ENCODE measurements at places on chromosomes 5 and 9.

DNA sequence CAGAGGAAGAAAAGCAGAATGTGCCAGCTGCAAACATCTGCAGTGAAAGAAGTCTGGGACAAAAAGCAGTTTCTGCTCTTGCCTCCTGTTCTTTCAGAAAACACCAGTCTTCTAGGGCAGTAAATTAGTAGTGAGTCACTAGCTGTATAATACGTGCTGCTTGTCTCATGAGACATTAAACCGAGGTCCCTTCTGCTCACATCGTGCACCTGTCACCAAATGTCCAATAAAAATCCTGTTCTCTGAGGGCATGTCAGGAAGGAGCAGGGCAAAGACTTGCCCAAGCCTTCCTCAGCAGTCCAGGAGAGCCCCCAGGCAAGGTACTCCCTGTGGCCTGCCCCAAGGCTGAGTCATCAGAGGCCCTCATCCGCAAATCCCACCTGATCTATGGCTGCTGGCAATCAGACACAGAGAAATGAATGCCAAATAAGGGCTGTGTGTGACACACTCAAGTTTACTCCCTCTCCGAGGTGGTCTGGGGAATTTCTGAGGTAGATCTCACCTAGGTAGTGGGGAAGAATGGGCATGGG lies 255.3 kb upstream of the SMARCA2 start:
- DNase-seq, result no peak

GRCh38 chr5:139178935-139179334 lies 19.2 kb downstream of the SIL1 start:
- DNase-seq, result no peak

DNA sequence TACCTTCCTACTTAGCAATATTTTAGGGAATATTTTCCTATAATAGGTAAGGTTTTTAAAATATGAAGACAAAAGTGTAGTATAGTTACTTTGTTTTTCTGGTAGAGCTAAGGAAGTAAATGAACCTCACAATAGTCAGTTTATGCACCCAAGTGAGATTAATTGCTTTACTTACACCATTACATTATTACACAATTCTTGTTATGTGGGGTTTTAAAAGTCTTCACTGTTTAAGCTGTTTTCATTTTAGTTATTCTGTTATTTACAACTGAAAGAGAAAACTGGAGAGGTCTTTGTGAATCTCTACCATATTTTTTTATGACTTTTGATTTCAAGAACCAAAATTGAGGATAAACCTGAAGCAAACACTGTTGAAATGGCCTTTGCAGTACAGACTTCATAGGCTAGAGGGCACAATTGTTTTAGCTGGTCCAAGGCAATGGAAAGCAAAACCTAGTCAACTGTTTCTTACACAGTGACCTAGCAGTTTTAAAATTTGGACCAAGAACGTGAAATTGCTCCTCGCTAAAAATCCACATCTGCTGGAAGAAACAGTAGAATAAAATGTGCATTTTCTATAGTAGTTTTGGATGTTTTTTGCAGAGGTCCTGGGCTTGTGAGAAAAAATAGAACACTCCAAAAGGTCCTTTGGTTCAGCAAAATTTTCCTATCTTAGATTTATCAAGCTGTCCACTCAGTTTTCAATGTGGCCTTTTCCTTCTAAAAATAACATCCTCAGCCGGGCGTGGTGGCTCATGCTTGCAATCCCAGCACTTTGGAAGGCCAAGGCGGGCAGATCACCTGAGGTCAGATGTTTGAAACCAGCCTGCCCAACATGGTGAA lies 66.4 kb upstream of the FER start:
- no peak for DNase-seq

DNA sequence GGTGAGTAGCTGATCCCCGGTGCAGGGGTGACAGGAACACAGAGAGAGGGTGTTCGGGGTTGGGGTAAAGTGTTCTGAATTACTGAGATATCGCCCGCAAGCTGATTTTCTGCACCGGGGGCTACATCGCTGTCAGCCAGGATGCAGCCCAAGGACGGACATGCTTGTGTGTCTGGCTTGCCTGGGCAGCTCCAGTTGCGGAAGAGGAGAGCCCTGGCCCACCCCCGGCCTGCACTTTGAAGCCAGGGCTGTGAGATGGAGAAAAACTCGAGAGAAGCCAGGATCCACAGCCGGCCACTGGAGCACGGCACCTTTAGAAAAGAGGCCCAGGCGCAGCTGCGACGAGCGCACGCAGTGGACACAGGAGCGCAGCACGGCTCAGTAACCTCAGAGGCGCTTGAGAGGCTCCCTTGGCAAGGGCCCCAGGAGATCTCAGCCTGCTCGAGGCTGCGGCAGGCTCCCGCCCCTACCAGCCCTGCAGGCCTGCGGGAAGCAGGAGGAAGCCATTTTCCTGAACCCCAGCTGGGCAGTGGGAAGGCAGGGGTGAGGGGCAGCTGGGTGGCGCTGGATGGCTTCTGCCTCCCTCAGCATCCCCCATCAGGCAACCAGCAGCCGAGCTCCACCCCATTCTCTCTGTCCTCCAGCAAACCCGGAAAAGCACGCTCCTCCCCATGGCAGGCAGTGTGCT lies 59.2 kb downstream of the C9orf50 start:
- no peak for DNase-seq

DNA sequence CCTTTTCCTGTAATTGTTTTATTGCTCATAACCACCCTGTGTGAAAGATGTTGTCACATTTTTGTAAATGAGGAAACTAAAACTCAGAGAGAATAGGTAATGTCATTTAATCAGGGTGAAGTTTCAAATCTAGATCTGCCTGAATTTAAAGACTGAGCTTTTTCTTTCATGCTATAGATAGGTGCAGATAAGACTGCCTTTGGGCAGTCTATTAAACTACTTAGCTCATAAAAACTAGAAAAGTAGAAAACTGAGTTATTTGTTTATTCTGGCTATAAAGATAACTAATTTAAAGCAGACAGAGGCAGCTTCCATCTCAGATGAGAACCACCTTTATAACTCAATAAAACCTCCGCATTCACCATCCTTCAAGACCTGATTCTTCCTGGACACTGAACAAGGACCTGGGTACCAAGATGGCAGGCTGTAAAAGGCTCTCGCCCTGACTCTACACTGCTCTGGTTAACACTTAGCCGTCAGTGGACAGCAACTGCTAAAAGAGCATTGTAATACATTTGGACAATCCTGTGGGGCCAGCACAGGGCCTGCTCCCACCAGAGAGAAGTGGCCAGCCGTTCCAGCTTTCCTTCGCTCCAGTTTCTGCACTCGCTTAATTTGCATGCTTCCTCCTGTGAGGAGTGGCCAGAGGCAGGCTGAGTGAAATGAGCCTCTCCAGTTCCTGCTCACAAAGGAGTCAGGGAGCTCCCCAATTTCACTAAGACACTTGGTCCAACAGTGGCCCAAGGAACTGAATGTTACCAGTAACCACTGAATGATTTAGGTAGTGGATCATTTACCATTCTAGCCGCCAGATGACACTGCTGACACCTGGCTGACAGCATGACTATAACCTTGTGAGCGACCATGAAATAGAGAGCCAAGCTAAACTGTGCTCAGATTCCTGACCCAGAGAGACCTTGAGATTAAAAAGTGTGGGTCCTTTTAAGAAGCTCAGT lies 566.4 kb downstream of the EFNA5 start:
- DNase-seq, result no peak

- DNase-seq, result no peak
Observed at GRCh38 chr9:14096258-14096922, 217.6 kb downstream of the NFIB start.

GRCh38 chr9:17793713-17794622 lies 215.1 kb downstream of the SH3GL2 start:
- no peak for DNase-seq

DNA sequence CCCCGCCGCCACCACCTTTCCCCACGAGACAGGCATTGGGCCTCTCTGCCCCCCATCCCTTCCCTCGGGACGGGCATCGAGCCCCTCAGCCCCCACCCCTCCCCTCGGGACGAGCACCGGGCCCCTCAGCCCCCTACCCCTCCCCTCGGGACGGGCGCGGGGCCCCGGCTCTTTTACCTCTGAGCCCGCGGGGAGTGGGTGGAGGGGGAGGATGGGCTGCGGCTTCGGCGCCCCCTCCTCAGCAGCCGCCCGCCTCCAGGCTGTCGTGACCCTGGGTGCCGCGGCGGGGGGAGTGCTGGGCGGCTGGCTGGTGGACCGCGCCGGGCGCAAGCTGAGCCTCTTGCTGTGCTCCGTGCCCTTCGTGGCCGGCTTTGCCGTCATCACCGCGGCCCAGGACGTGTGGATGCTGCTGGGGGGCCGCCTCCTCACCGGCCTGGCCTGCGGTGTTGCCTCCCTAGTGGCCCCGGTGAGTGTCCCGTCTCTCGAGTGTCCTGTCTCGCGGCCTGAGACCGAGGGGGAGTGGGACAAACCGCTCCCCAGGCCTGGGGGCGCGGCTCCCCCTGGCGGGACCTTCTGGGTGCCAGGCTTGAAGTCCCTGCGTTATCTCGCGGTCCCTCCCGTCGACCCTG lies 791 bp downstream of the SLC2A8 start:
- peak; percentile 18 for DNase-seq

- peak; percentile 21 for DNase-seq
Observed at GRCh38 chr9:35726931-35727330, 5.1 kb downstream of the TLN1 start.

DNA sequence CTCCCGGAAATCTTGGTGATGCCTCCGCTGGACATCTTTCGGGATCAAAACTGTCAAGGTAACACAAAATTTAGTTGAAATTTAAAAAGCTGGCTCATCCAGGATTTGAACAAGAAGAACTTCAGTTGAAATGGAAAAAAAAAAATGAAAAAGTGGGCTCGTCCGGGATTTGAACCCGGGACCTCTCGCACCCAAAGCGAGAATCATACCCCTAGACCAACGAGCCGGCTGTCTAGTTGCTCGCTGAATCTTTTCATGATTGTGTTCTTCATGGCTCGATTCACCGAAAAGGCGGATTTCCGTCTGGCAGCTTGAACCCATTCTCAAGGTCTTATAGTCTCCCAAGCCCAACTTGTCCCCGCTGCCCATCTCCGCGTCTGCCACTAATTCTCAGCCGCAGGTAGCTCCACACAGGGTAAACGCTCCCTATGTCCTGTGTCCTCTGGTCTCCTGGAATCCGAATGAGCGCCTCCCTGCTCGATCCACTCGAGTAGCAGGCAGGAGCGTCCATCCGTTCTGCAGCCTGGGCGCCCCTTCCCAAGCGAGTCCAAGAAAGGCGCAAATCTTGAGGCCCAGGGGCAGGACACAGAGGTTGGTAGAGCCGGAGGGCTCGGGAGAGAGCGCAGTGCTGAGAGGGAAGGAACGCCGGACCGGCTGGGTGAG lies 16.2 kb downstream of the TRIM7 start:
- DNase-seq, result peak; percentile 77

- DNase-seq, result no peak
Observed at GRCh38 chr9:90872835-90873294, 71.2 kb downstream of the SYK start.

DNA sequence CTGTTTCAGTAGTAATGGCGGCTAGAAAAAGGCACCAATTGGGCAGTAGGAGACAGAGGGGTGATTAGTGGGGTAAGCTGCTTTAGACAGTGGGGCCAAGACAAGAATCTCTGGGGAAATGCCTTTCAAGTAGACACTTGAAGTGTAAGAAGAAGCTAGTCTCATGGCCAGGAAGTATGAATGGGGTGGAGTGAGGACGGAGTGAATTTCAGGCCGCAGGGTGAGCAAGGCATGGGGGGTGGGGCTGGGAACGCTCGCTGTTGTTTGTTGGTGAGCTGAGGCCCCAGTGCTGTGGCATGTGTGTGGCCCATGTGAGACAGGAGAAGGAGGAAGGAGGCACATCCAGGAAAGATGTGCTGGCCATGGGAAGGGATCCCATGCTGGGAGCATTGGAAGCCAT lies 149.2 kb upstream of the NFIL3 start:
- no peak for DNase-seq

DNA sequence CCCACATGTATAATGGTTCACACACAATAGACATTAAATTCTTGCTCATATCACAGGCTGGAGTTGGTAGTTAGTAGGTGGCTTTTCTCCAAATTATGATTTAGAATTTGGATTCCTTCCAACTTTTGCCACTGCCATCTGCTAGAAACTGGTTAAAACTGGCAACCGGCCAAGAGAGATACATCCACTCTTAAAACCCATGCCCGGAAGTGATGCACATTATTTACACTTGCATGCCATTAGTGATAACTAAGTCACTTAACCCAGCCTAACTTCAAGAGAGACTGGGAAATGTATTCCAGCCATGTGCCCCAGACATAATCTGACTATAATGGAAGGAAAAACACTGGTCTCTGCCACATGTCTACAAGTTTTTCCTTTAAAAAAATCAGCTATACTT lies 395.7 kb upstream of the SEMA6A start:
- no peak for DNase-seq

DNA sequence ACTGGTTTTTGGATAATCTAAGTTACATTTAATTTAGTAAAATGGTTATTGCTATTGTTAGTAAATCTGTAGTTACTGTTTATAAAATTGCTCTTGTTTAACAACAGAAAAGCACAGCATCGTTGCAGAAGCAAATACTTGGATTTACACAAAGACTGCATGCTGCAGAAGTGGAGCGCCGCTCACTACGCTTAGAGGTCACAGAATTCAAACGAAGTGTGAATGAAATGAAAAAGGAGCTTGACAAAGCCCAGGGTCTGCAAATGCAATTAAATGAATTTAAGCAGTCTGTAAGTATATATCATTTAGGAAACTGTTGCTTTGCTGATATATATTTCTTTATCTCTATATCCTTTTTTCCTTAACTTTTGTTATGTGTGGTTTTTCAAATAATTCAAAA lies 226.0 kb downstream of the CCDC171 start:
- no peak for DNase-seq

DNA sequence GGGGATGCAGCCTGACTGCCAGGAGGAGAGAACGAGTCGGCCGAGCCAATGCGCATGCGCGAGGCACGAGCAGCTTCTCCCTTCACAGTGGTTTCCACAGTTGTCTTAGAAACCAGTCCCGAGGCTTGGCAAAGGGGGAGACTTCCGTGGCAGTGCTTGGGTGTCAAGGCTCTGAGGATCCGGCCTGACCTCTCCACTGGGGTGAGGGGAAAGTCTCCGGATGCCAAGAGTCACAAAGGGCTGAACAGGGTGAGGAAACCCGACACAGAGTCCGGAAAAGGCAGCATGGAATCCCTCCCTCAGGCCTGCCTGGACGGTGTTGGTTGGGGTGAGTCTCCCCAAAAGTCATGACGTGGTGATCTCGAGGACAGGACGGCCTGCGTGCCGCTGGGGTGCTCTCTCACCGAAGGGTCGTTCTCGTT lies 475.5 kb downstream of the SPATA31A7 start:
- no peak for DNase-seq

DNA sequence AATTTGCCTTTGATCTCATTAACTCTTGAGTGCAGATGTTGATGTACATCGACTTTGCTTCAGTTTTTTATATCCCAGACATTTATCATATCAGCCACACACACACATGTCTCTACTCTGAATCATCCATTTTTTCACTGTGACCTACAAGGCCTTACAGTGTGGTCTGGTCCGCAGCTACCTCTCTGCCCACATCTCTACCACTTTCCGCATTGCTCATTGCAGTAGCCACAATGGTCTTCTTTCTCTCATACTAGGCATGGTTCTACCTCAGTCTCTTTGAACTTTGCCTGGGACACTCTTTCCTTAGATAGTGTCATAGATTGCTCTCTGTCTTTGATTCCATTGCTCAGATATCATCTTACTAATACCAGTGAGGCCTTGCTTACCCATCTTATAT lies 87.9 kb upstream of the FSD1L start:
- DNase-seq, result no peak
